ENCODE measurements at places on chromosomes 7 and 10.

DNA sequence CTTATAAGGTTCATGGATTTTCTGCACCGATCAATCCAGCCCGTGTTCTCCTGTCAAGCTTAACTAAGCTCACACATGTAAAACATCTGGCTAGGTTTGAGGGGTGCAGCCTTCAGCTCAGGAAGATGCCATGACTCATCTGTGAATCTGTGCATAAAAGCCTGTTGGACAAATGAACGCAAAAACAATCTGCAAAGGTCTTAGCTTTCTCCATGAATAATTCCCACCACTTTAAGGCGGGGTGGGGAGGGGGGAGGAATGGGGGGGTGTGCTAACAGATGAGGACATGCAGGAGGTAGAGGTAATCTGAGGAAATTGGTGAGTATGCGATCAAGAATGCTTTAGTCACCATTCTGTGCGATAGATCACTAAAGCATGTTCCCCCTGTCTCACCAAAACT, 4.8 kb downstream of the DOCK4 start:
- peak; percentile 79 for DNase-seq

DNA sequence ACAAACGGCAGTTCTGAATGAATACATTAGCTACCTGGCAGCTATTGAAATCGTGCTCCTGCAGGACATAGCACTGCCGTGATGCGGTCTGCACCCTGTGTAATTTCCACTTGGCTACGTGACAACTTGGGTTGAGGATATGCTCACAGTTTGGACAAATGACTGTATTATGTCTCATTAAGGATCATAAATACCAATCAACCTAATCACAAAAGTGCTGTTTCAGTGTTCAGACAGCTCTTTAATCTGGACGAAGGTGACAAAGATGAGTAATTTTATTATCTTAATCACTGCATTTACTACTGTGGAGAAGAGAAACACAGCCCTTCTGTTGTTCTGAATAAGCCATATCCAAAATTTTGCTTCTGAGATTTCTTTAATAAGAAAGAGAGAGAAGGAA, 210.8 kb upstream of the PFKP start:
- DNase-seq: peak; percentile 8

DNA sequence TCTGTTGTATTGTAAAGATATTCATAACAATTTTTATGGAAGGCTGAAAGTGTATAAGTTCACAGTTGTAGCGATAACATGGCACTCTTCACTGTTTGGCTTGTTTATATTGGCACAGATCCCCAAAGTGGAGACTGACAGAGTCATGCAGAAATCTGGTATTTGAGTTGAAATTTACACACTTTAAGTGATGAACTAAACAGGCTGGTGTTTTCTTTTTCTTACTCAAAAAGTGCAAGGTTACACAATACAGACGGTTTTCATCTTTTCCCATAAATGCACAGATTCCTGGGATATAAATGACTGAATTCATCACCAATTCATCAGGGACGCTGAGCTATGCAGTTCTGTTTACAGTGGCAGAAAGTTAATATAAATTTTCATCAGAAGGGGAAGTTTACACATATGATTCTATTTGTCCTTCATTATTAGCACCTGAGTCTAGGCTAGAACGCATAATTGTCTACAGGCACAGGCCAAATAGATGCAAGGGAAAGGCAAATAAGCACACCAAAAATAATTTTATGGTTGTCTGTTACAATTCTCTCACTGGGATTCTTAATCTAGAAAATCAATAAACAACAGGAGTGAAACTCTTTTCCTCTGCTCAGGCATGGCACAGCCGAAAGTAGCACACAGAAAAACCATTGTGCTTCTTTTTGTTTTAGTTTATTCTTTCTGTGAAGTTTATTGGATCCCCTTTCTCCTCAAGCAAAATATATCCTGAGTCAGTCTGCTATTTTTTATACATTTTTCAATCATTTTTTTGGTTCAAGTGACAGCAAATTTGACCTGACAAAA, 88.0 kb downstream of the FOXP2 start:
- DNase-seq: no peak

- DNase-seq: no peak
Measured at GRCh38 chr7:130921391-130922180, 187.6 kb upstream of the KLF14 start.

- no peak for DNase-seq
Measured at GRCh38 chr7:40455485-40455884, 320.7 kb downstream of the SUGCT start.

DNA sequence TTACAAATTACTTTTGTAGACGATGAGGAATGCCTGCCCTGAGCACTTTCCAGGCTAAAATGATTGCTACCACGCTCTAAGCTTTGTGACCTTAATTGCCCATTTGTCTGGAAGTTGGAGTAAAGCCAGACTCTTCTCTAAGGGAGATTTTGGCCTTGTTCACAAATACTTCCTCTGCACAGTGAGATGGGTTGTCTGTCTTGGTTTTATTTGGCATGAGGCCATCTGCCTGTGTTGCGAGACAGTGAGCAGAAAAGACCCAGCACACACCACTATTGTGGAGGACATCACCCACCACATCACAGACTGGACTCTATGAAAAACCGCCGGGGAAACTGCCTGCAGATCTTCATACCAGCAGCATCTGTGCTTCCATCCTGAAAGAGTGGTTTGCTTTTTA, 138.4 kb downstream of the BICC1 start:
- DNase-seq: no peak

DNA sequence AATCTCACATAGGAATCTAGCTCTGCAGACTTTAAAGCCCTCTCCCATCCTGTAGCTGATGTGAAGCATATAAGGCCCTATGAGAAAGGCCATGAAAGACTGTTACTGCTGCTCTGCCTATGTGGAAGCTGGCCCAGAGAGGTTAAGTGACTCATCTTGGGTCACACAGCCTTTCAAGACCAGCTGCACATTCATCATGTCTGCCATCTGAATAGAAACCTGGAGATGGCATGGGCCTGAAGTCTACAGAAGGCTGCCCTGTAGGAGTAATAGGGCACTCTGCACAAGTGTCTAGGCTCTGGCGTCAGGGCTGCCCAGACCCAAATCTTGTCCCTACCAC, 59.4 kb upstream of the COL13A1 start:
- DNase-seq: no peak

GRCh38 chr10:107104026-107104652, 60.4 kb downstream of the SORCS1 start:
- DNase-seq: no peak

DNA sequence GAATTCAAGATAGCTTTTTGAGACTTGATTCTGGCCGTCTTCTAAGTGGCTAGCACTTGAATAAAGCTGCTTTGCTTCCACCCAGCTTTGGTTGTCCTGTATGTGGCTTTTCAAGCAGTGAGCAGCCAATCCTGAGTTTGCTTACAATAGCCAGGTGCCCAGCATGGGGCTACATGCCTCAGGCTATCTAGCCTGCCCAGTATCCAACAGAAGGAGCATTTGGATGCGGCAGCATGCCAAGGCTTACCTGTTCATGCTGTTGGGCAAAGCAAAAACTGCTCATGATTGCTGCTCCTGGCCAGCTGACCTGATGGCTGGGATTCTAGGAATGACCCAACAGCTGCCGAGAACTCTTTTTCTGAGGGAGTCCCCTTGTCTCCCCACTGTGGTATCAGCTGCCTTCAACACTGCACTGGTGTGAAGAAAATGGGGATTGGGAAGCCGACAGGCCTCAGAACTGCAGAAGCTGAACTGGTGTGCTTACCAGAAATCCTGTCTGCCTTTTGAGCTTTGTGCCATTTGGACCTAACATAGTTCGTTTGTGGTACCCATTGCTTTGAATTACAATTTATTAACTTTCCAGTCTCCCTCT, 618.9 kb upstream of the IGFBP3 start:
- no peak for DNase-seq

DNA sequence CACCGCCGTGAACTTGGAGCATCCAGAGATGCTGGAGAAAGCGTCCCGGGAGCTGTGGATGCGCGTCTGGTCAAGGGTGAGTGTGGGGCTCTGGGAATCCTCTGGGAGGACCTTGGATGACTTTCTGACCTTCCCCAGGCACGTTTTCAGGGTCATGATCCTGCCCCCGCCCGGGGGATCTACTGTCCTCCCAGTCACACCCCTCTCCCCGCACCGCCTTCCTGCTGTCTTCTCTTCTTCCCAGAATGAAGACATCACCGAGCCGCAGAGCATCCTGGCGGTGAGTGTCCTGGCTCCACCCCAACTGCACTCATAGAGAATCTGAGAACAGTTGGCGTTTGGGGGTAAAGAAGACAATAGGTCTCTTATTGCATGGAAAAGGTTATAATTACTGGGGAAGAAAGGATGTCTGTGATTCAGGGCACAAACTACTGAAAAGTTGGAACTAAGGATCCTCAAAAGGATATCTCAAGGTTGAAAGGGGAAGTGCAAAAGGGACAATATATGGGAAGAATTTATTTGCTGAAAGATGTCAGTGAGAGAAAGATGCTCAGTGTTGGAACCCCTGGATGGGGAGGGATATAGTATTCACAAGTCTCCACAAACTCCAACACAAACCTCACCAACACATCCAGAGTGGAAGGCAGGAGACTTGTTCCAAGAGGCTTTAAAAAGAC, 1.9 kb downstream of the GSTK1 start:
- no peak for DNase-seq

DNA sequence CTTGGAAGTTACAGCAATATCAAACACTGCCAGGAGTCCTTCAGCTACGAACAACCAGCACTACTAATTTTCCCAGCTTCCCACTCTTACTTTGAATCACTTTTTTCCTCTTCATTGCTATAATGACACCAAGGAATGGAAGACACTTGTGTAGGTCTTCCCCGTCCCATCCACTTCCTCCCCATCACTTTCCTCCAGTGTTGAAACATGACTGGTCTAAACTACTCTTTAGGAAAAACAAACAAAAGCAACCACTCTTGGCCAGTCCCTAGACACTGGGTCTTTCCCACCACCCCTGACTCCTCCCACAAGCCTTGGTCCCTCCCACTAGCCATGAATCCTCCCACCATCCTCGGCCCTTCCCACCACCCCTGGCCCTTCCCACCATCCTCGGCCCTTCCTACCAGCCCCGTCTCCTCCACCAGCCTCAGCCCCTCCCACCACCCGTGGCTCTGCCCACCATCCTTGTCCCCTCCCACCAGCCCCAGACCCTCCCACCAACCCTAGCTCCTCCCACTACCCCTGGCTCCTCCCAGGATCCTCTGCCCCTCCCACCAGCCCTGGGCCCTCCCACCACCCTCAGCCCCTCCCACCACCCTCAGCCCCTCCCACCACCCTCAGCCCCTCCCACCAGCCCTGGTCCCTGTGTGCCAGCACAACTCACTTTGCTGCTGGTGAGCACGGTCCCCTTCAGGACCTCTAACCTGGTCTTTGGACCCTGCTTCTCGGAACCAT, 68.5 kb downstream of the CXCL12 start:
- DNase-seq: no peak

GRCh38 chr10:51567271-51567670, 132.1 kb downstream of the CSTF2T start:
- no peak for DNase-seq

GRCh38 chr7:90747516-90747915, 151.4 kb downstream of the CDK14 start:
- no peak for DNase-seq

- no peak for DNase-seq
Measured at GRCh38 chr10:66999762-67000545, 74.1 kb downstream of the LRRTM3 start.

- peak; percentile 60 for DNase-seq
Measured at GRCh38 chr10:21314906-21315644, 210.4 kb downstream of the SKIDA1 start.

GRCh38 chr10:131184503-131184902, 127.0 kb downstream of the TCERG1L start:
- no peak for DNase-seq

GRCh38 chr10:118986815-118987790, 42.4 kb upstream of the NANOS1 start:
- DNase-seq: no peak

GRCh38 chr10:35487336-35488034, 117.7 kb upstream of the GJD4 start:
- no peak for DNase-seq

GRCh38 chr7:29860186-29860585, 53.9 kb downstream of the WIPF3 start:
- no peak for DNase-seq

DNA sequence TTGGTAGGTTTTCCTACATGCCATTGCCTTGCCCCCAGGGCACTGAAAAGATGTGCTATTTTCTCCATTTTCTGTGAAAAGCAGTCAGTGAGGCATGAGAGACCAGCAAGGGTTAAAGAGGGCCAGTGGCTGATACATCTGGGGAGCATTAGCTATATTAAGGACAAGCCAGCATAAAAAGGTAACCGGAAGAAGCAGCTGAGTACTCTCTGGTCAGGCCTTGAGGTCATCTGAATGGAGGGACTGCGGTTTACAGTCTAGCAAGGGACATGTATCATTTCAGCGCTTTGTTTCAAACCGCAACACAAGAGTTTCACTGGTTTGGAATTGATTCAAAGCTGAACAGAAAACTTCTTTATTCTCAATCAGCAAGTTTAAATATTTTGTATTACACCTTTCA, 120.4 kb downstream of the EPDR1 start:
- DNase-seq: no peak

GRCh38 chr10:31615129-31615528, 296.1 kb downstream of the ZEB1 start:
- DNase-seq: no peak

GRCh38 chr7:128807191-128807590, 15.4 kb downstream of the CCDC136 start:
- DNase-seq: no peak

DNA sequence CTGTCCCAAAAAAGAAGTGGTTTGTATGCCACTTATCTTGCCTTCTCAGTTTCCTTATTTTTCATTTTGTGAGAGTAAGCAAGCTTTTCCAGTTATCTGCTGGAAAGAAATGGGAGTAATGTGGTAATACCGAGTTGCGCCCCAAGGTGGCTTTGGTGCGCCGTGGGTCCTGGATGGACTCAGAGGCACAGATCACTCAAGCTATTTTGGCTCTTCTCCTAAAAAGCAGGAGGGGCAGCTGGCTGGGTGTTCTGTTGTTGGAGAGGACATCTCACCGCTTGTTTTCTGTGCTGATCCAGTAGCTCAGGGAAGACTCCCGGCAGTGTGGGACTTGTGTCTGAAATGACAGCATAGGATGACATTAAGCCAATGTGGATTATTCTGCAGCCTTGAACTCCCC, 16.4 kb downstream of the PRKRIP1 start:
- DNase-seq: peak; percentile 52

DNA sequence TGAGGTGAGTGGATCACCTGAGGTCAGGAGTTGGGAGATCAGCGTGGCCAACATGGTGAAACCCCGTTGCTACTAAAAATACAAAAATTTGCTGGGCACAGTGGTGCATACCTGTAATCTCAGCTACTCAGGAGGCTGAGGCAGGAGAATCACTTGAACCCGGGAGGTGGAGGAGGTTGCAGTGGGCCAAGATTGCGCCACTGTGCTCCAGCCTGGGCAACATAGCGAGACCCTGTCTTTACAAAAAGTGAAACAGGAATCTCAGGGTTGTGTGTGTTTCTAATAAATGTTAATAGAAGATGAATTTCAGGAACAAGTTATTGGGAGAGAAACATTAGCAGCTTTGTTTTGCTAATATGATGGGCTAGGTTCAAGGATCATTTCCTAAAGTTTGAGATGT, 19.9 kb downstream of the PPP2R2D start:
- DNase-seq: no peak

GRCh38 chr7:12993025-12993424, 305.6 kb downstream of the ARL4A start:
- DNase-seq: no peak

Data from RWPE1 (cell line).